ENCODE measurements at places on chromosomes 13 and 19.

GRCh38 chr13:34246511-34246910 is 428.6 kb downstream of the RFC3 start:
- no peak for DNase-seq

- DNase-seq: no peak
Measured at GRCh38 chr19:50003810-50004419, 21.3 kb downstream of the VRK3 start.

- DNase-seq: no peak
Measured at GRCh38 chr19:39136225-39136940, 10.8 kb downstream of the PAK4 start.

GRCh38 chr19:13959962-13960862 is 7.9 kb downstream of the DCAF15 start:
- no peak for DNase-seq

GRCh38 chr19:30842926-30843325 is 470.7 kb downstream of the ZNF536 start:
- DNase-seq: no peak

GRCh38 chr13:39516096-39516495 is 86.9 kb downstream of the LHFPL6 start:
- DNase-seq: peak; percentile 81

GRCh38 chr19:8680676-8681344 is 17.8 kb downstream of the ACTL9 start:
- DNase-seq: no peak

DNA sequence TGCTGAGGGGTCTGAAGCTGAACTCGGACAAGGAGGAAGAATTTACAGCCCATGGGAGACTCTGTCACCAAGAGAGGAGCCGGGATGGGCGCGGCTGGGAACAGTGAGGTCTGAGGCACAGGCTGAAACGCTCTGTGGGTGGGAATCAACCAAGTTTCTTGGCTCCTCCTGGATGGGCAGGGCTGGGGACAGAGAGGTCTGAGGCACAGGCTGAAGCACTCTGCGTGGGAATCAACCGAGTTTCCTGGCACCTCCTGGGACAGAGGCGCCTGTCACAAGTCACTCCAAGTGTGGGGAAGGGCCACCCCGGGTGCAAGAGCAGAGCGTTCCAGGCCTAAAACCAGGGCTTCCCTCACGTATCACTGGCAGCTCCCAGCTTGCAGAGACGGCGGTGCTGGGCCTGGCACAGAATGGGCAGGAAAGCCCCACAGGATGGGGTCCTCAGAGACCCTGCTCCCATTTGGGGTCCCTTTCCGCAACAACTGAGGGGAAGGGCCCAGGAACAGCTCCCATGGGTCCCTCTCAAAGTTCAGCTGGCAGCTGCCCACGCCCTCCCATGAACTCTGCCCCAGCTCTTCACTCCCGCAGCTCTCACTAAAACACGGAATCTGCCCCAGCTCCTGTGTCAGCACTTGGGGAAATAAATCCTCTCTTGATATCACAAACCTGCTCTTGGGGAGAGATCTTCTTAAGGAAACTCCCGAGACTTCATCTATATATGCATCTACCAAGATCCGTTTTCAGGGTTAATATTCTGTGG is 18.5 kb downstream of the AP3D1 start:
- no peak for DNase-seq

DNA sequence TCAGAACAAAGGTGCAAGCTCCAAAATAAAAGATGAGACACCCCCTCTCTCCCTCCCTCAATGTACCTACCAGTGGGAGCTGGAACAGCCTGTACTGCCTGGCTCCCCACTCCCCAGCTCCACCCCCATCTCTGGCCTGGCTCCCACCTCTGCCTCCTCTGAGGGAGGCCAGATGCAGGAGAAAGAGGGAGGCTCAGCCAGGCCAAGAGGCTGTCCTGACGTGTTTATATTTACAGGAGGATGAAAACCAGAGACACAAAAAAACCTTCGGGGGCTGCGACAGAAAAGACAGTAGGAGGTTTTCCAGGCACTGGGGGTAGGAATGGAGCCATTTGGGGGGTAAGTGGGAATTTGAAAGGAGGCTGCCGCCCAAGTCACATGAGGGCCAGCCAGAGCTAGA is 19.7 kb downstream of the ARHGEF18 start:
- no peak for DNase-seq

DNA sequence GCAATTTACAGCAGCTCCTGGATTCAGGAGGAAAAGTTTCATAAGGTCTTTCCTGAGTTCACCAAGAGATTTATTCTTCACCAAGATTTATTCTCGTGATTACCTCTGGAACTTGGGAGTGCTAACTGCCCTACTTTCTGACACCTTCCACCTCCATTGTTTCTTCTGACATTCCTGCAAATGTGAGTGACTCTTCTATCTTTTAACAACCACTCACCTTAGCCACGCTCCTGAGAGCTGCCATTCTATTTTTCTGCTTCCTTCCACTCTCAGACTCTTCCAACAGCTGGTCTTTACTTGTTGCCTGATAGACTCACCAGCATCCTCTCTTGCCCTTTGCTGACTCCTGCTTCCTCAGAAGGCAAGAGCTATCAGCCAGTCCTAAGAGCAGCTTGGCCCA is 11.5 kb upstream of the CBY2 start:
- DNase-seq: no peak

- no peak for DNase-seq
Measured at GRCh38 chr19:5674714-5675113, 5.6 kb downstream of the MICOS13 start.

DNA sequence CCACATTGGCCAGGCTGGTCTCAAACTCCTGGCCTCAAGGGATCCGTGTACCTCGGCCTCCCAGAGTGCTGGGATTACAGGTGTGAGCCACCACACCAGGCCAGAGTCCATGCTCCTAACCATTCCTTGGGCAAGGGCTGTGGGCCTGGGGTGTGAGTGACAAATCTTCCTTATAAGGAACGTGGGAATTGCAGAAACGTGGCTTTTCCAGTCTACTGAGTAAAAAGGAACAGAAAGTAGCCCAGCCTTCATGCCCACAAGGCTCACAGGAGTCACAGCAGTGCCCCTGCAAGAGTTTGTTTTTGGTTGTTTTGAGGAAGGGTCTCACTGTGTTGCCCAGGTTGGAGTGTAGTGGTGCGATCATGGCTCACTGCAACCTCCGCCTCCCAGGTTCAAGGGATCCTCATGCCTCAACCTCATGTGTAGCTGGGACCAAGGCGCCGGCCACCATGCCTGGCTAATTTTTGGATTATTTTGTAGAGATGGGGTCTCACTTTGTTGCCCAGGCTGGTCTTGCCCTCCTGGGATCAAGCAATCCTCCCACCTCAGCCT is 5.1 kb downstream of the MYPOP start:
- no peak for DNase-seq

DNA sequence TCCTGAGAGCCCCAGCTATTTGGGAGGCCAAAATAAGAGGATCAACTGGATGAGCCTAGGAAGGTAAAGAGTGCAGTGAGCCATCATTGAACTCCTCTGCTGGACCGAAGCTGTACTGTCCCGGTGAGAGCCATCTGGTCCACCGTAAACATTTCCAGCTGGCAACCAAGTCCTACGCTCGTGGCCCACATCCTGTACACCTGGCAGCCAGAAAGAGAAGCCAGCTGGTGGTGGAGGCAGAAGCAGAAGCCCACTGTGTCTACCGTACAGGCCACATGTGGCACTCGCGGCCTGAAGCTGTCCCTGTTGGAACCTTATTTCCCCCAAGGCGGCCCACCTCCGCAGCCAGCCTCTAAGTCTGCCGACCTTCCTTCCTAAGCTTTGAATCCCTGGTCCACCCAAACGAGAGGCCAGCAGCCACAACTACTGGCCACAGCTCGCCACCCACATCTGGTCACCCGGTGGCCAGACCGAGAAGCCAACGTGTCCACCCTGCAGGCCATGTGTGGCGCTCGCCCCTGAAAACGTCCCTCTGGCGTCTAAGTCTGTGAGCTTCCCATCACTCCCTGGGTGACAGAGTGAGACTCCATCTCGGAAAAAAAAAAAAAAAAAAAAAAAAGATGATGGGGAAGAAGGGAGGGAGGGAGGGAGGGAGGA is 14.2 kb upstream of the ZNF91 start:
- DNase-seq: peak; percentile 91

GRCh38 chr19:2328401-2329148 is at the start of the genes LSM7 and SPPL2B:
LSM7 (minus strand) TSS chr19:2328586; CDS start chr19:2328566, 20 bp downstream.
SPPL2B (plus strand) TSS chr19:2328684; CDS start chr19:2328710, 26 bp downstream.
- DNase-seq: peak; percentile 81

GRCh38 chr19:36488846-36489117 is 579 bp downstream of the ZNF566 start:
- no peak for DNase-seq

DNA sequence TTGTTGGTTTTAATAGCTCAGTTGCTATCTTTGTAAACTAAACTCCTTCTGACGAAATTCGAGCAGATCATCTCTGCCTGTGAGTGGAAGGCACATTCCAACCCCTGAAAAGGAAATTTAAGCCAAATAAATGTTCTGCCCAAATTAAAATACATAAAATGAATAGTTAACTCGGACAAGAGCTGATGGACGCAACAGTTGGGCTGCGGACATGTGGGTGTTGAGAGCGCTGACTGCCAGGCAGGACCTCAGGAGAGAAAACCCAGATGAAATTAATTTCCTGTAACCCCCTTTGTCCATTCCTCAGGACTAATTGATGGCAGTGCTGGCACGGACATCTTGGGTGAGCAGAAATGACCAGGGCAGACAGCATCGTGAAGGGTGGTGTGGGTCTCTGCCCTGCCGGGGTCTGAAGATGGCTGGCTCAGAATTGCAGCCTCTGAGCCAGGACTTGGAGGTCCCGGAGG is 86.5 kb downstream of the TSHZ3 start:
- DNase-seq: no peak

DNA sequence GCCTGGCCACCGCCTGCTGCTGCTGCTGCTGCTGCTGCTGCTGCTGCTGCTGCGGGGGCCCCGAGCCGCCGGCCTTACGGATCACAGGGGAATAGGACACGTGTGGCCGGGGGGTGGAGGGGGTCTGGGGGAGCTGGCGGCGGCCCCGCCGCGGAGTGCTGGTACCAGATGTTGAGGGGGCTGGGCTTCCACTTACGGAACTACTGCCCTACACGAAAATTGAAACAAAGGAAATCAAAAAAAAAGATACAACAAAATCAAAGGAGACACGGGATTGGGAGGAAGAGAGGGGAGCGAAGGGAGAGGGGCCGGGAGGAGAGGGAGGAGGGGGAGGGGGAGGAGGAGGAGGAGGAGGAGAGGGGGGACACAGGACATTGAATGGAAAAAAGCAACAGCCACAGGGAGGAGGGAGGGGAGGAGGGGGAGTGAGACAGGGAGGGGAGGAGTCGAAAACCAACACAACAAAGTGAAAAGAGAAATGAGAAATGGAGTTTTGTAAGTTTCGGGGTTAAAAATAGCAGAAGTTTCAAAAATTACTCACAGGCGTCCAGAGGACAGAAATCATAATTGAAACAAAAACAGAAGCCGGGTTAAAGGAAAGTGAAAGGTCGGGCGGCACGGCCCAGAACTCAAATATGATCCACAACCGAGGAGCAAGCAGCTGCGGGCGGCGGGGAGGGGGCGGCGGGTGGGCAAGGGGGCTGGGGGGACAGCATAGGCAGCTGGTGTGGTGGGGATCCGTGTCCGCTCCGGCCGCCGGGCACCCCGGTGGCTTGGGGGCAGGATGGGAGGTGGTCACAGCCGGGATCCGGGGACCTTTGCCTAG is 57.8 kb downstream of the IER2 start:
- no peak for DNase-seq

DNA sequence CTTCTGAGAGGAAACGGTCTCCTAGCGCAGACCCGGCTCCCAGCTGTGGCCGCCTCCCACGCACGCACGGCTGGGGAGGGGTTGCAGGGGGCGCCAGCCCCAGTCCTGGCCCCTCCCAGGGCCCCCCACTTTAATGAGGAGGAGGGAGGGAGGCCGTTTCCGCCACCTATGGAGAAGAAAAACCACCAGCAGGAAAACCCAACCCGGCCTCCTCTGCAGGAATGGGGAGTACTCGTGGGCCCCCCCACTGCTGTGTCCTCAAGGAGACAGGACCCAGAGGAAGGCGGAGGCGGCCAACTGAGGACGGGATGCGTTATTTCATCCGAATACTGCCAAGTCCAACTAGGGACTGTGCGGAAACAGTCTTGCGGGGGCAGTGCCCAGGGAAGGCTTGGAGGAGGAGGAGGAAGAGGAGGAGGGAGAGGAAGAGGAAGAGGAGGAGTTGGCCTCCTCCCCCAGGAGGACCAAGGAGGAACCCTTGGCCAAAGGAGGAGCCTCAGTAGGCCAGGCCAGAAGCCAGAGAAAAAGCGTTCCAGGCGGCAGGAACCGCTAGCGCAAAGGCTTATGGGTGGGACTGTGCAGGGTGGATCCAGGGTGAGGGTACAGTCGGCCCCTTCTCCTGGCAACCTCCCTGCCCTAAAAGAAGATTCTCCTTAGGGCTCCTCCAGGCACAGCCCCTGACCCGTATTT is 3.9 kb upstream of the SSBP4 start:
- no peak for DNase-seq

- no peak for DNase-seq
Measured at GRCh38 chr19:718991-719512, 10.3 kb downstream of the PALM start.

DNA sequence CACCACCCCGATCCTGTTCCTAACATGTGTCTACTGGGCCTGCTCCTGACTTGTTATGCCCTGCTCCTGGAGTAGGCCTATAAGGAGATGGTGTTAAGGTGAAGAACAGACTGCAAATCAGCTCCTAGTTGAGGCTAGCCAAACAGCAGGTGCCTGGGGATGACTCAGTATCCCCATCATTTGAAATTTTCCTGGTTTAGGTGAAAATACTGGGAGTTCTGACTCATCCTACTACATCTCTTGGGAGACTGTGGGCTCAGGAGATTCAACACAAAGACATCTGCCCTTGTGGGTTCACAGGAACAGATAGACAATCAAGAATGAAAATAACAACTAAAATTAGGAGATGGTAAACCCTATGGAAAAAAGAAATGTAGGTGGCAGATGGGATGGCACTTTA is 41.2 kb downstream of the BRD4 start:
- DNase-seq: no peak

DNA sequence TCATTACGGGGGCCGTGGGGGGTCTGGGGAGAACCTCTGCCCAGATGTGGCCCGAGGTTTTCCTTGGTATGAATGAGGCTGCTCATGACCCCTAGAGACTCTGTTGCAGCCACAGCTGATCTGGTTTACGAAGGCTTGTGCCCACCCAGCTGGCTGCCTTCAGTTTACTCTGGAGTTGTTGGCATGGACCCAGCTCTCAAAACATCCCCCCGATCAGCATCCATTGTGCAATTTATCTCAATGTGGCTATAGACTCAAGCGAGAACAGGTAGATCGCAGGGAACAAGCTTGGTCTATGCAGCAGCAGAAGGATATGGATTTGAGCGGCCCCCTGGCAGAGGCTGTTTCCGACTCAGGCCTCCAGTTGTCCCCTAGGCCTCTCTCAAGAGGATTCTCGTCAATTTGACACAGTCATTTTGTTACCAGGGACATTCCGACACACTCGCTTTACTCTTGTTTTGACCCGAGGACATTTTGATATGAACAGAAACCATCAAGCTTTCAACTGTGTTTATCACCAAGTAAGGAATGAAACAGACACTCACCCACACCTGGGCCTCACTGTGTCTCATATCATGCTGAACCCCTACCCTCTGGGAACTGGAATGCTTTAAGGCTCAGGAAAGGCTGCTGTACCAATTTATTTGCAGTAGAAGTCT is 161.5 kb downstream of the KATNAL1 start:
- DNase-seq: no peak

GRCh38 chr13:91539286-91540157 is 141.1 kb downstream of the GPC5 start:
- no peak for DNase-seq

GRCh38 chr13:29595380-29596063 is at the start of gene SLC7A1:
SLC7A1 (minus strand) TSS chr13:29595688; CDS start chr13:29536188, 59,500 bp downstream.
- DNase-seq: peak; percentile 70

GRCh38 chr13:78868991-78869390 is 210.0 kb upstream of the OBI1 start:
- DNase-seq: no peak
